ENCODE measurements at places on chromosomes 16 and 17.

- DNase-seq = no peak
Observed at GRCh38 chr17:64075913-64076312, 54.0 kb downstream of the ERN1 start.

GRCh38 chr16:4517812-4518680 is 20.5 kb downstream of the CDIP1 start:
- no peak for DNase-seq

GRCh38 chr17:37170881-37171425 is 204.8 kb upstream of the C17orf78 start:
- no peak for DNase-seq

- DNase-seq = no peak
Observed at GRCh38 chr16:937723-938122, 33.1 kb downstream of the LMF1 start.

- no peak for DNase-seq
Observed at GRCh38 chr16:73020409-73020884, 27.5 kb downstream of the ZFHX3 start.

DNA sequence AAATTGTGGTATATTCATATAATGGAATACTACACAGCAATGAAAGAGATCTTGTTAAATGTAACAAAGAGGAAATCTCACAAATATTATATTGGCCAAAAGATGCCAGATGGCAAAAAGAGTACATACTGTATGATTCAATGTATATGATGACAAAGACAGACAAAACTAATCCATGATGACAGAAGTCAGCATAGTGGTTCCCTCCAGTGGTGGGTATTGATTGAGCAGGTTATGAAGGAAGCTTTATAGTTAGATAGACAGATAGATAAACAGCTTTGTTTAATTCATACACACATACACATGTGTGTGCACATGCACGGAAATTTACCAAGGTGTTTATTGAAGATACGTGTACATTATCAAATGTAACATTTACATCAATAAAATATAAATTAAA is 74.4 kb upstream of the SMIM36 start:
- DNase-seq = no peak

DNA sequence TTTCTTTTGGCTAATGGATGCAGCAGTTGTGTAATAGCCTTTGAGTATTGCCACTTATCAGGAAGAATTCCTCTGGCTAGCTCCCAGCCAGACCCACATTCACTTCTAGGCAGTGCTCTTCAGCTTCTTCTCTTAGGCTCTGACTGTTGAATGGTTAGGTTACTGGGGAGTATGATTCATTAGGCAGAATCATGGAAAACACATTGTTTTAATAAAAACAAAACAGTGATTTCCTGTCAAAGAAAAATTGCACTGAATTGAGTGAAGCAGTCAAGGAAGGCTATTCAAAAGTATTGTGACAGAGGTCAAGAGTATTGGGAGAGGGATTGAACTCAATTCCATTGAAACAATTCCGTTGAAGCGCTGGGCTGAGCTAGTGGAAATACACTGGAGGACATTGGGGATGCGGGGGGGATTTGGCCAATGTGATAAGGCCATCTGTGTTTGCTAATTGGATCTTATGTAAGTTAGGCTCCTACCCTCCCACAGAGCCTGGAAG is 68.0 kb downstream of the CNTNAP4 start:
- DNase-seq = no peak

- peak; percentile 47 for DNase-seq
Observed at GRCh38 chr17:3012926-3013581, 50.4 kb downstream of the OR1D5 start.

- no peak for DNase-seq
Observed at GRCh38 chr17:8417806-8418205, 17.9 kb upstream of the NDEL1 start.

- no peak for DNase-seq
Observed at GRCh38 chr17:63967953-63968352, 4.8 kb downstream of the SCN4A start.

GRCh38 chr16:11245988-11246387 is 10.0 kb downstream of the SOCS1 start:
- DNase-seq = no peak

DNA sequence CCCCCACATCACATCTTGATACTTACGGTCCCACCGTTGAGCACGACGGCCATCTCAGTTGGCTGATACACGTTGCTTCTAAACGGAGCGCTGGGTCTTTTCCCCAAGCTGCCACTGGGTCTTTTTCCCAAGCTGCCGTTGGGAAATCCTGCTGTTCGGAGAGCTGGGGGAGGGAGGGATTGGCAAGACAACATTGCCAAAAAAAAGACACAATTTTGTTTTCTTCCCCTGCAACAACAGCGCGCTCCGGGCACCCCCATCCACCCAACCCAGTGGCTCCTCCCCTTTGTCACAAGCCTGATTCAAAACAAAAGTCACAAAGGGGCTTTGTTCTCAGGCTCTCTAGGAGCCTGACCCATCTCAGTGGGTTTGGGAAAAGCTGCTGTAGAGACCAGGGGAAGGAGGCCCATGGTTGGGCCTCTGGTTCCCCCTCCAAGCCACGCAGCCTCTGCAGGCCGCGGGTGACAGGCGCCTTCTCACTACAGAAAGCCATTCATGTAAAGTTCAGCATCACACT is 22.8 kb downstream of the GPRC5B start:
- no peak for DNase-seq

GRCh38 chr16:73152386-73153125 is 104.6 kb upstream of the ZFHX3 start:
- DNase-seq = no peak

GRCh38 chr17:81543339-81543675 is 8.8 kb downstream of the FAAP100 start:
- DNase-seq = no peak

DNA sequence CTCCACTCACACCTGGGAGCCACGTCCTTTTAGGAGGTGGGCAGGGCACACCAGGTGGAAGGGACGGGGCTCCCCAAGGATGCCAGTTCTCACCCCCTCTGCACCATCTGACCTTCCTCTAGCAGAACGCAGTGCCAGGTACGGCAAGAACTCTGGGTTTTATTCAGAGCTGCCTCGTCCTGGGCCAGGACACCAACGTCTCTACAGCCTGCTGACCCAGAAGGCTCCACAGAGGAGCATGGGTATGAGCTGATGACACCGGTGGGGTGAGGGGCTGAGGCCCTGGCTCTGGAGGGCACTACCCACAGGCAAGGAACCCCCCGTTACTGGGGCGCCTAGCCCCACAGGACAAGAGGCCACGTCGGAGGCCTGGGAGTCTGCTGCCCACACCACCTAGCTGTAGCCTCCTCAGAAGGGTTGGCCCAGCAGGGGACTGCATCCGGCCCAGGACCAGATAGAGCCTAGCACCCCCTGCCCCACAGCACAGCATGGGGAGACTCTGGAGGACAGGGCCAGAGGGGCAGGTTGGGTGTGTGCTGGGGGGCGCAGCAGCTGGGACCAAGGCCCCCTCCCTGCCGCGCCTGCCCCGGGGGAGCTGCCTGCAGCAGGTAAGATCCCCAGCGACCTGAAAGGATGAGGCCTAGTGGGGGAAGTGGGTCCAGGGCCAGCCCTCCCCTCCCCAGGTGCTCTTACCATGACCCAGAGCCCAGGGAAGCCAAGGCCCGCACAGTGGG is 13.9 kb downstream of the BCAR1 start:
- DNase-seq = no peak

DNA sequence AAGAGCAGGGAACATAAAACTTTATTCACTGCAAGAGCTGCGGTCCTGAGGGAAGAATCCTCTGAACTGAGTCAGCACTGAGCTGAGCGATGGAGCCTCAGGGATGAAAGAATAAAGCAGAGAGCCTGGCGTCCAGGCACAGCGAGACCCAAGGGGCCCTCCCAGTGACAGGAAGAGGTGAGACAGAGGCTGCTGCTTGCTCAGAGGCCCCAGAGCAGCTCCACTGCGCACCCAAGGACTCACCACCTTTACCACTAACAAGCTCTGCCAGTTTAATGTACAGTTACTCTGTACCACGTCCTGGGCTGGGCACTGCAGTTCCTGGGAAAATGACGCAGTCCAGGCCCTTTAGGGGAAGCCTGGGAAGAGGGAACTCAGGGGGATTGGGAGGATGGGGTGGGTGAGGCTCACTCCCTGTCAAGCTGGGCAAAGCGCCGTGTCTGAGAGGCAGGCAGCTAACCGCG is 5.6 kb downstream of the GFAP start:
- DNase-seq = no peak

GRCh38 chr16:74700438-74701225 is at the start of gene MLKL:
Gene MLKL (minus strand): TSS chr16:74700862. CDS start chr16:74695757, 5,105 bp downstream.
- DNase-seq = peak; percentile 23

DNA sequence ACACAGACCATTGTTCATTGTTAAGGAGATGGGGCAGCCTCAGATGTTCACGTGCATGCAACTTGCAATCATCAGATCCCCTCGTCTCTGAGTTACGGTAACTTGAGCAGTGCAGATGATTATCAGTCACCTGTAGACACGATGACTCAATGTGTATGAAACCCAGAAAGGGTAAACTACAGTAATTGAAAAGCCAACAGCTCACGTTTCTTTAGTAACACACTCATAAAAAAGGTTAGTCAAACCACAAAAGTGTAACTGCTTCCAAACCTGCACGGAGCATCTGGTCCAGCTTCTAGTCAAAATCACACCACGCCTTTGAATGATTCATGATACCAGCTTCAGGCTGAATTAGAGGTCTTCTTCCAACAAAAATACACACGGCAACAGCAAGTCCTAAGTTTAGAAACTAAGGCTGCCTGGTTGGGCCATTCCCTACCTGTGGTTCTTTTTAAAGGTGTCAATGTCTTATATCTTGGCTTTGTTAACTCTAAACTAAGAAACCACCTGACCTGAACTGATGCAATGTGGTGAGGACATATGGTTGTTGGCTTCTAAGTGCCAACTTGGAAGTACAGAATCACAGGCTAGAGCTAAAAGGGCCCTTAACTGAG is 32.3 kb downstream of the GRB7 start:
- peak; percentile 68 for DNase-seq

GRCh38 chr17:28482551-28483199 is 9.2 kb downstream of the SLC13A2 start:
- DNase-seq = no peak

DNA sequence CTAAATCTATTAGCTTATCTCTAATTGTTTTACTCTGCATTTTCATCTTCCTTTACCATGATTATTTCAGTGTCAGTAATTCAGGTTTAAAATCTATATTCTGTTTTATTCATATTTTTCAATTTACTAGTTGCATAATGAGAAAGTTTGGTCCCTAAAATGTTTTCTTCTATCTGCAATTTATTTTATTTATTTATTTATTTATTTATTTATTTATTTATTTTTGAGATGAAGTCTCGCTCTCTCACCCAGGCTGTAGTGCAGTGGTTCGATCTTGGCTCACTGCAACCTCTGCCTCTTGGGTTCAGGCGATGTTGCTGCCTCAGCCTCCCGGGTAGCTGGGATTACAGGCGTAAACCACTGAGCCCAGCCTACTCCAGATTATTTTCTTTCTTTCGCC is 1597.3 kb downstream of the CDH8 start:
- DNase-seq = no peak

- no peak for DNase-seq
Observed at GRCh38 chr16:55663765-55664677, 8.2 kb downstream of the SLC6A2 start.

GRCh38 chr16:19118938-19119431 is 5.2 kb downstream of the ITPRIPL2 start:
- peak; percentile 67 for DNase-seq

DNA sequence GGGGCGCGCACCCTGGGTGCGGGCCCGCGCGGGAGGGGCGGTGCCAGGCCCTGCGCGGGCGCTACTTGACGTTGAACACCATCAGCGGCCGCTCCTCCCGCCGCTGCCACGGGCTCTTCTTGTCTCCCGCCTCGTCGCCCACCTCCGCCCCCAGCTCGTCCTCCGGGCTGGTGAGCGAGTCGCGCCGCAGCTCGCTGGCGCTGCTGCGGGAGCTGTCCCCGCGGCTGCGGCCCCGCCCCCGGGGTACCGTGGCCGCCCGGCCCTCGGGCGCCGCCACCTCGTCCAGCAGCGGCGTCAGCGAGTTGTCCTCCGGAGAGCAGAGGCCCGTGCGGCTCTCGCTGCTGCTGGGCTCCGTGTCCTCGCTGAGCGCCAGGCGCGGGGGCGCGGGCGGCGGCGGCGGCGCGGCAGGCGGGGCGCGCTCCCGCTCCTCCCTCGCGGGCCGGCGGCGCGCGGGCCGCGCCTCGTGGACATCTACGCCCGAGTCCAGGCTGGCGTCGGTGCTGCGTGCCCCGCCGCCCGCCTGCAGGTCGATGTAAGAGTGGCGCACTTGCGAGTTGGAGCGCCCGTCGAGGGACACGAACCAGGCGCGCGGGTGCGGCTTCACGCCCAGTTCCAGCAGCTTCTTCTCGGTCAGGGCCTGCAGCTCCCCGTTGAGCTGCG is 8.7 kb downstream of the GRN start:
- no peak for DNase-seq

- DNase-seq = no peak
Observed at GRCh38 chr17:2067608-2068024, 12.7 kb downstream of the HIC1 start.

DNA sequence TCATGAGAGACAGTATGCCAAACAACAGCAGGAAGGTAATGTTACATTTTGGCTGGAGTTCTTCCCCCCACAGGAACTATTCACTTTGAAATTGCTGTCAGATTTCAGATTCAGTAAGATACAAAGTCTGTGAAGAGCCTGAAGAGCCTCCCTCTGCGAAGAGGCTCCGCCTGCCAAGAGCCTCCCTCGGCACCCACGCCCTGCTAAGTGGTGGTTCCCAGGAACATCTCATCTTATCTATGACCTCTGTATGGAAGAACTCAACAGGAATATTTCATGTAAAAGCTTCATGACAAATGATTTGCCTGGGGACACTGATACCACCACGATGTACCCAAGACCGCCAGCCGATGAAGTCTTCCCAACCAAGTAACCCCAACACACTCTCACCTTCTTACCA is 3.2 kb downstream of the ZC3H7A start:
- no peak for DNase-seq

DNA sequence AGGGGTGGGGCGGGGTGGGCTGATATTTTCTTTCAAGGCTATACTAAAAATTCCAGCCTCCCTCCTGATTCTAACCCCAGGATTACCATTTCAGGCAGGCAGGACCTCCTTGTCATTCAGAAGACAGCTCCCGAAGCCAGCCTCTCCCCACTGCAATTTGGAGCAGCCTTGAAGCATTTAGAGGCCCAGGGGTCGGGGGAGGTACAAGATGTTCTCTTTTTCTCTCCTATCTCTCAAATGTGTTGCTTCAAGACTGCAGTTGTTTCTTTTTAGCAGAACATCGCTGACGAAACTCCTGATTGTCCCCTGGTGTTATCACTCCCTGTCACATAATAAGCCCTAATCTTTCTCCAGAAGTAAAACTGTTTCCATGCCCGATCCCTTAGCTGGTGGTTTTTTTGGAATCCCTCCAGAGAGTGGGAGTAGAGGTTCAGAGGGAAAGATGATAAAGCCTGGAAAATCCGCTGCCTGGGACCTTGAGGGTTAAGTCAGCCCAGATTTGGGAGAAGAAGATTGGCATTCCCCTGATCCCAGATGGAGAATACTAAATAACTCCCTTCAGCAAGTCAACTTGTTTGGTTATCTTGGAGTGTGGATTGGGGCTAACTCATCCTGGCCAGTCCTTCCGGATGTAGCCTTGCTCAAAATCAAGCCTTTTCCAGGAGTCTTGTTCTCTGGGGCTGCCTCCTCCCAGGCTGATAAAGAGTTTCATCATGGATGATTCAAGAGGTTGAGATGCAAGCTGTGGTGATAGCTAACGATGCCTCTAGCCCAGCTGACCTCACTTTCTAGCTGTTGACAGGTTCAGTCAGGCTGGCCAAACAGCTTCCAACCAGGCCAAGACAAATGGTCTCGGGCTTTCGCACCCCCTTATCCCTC is 71.3 kb downstream of the SOX9 start:
- no peak for DNase-seq

- no peak for DNase-seq
Observed at GRCh38 chr16:74817851-74818250, 43.2 kb upstream of the FA2H start.

- DNase-seq = no peak
Observed at GRCh38 chr16:87140211-87141200, 176.7 kb downstream of the C16orf95 start.

Measured in stimulated activated naive B cell treated with anti-CD40 and anti-IgM and Interleukin-4, amounts not matched to agents 10 μg/mL and 1 μg/mL and 100 μg/mL, for 72 hours (primary cell).